ENCODE measurements at places on chromosomes 5 and 9.
A peak's percentile ranks its signal among the peaks of the same experiment; 100 is the strongest.

DNA sequence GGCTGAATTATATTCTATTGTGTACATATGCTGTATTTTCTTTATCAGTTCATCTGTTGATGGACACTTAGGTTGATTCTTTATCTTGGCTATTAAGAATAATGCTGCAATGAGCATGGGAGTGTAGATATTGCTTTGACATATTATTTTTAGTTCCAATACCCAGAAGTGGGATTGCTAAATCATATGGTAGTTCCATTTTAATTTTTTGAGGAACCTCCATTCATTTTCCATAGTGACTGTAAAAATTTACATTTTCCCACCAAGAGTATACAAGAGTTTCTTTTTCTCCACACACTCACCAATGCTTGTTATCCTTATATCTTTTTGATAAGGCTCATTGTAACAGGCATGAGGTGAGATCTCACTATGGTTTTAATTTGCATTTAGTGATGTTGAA, 19.4 kb downstream of the JAK2 start:
- DNase-seq: no peak

- DNase-seq: no peak
Observed at GRCh38 chr5:32814620-32815019, 103.5 kb downstream of the NPR3 start.

- DNase-seq: no peak
Observed at GRCh38 chr5:151703227-151703626, 16.5 kb upstream of the SPARC start.

- DNase-seq: no peak
Observed at GRCh38 chr5:123455640-123456039, 32.4 kb upstream of the CEP120 start.

GRCh38 chr5:32254881-32255539, 57.7 kb downstream of the MTMR12 start:
- peak; percentile 47 for DNase-seq

GRCh38 chr5:1767524-1768282, 31.9 kb downstream of the MRPL36 start:
- no peak for DNase-seq
